ENCODE measurements at places on chromosomes 5 and 9.
A peak's percentile ranks its signal among the peaks of the same experiment; 100 is the strongest.

DNA sequence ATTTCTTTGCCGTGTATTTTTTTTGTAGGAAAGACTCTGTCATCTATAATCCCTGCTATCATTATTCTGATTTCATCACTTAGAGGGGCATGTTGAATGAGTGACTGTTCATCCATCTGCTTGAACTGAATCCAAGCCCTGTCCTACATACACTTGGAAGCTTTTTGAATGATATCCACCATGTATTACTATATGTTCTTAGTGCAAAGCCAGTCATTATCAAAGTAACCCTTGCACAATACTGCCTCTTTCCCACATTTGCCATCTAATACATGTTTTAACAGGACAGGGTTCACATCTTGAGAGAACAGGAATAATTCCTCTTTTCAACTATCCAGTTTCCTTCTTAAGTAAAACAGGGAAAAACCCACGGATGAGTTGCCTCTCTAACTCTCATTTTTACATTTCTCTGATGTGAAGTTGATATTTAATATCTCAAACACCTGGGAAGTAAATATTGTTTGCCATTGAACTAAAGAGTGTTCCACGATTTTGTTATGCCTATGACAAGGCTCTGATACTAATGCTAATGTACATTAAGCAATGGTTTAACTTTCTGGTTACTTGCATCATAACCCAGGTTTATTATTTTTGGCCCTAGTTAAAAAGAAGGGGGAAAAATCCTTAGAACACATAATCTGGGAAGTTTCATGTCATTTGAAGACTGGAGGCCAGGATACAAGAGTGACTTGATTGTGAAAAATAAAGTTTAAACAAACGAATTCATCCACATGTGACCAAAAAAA is 103.7 kb upstream of the TARS1 start:
- DNase-seq, result no peak

GRCh38 chr5:158275511-158275910 is 416.6 kb upstream of the CLINT1 start:
- DNase-seq, result no peak

DNA sequence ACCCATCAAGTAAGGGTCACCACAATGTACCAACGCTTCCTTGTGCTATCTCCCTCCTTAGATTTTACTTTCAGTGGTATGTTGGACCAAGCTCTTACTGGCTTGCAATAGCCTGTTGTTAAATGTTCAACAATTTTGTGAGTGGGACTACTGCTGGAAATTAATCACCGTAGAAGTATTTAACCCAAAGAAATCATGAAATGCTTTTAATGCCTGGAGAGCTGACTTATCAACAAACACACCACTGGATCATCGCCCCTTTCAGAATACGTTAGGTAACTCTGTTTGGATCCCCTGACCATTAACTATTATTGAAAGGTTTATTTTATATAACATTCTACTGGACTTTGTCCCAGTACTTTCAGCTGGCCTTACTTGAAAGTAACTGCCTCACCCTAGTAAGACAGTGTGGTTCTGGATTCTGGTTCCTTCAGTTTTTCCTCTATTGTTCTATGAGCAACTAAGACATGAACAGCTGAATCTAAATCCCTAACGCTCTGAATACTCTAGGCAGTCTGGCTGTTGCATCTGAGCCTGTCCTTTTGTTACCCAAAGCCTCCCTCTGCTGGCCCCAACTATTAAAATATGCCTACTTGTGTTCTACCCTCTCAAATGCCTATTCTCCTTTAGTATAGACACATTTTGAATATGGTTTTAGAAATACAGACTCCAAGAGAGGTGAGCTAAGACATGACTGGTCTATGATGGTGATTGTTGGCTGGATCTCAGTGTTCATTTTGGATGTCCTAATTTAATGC is 1203.4 kb upstream of the DMAC1 start:
- no peak for DNase-seq

DNA sequence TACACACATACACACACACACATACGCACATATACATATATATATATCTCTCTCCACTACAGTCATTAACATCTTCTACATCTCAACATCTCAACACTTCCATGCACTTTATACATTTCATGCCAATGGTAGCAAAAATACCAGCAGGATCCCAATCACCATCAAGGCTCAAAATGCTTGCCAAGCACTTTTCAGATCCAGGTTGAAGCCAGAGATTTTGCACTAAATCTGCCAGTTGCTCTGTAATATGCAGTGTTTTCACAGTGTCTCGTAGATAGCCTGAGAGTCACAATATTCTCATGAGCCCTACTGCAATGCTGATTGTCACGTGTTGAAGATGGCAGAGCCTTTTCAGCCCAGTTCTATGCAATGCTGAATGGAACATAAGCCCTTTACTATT is 1140.9 kb upstream of the C9orf72 start:
- no peak for DNase-seq

DNA sequence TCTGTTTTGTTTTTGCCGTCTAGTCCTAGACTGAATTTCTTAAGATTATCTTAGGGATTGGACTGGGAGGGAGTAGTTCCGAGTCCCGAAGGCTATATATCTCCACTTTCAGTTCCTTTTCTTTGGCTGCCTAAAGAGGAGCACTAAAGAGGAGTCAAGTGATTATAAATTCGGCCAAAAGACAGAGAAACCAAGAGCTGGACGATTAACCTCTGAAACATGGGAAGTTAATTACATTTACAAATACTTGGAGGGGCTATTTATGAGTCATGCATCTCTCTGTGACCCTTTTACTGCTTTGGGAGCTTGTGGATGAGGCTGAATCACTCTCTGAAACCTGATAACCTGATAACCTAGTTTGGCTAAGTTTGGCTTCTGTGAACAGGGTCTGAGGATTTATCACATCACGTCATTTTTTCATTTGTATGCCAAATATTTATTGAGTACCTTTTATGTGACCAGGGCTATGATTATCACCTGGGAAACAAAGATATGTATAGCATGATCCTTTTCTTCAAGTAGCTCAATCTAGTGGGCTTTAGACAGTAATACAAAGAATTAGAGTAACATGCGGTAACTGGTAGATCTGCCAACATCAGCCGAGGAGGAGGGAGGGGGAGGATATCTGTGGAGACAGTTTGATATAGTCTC is 180.9 kb downstream of the CD180 start:
- DNase-seq, result no peak

DNA sequence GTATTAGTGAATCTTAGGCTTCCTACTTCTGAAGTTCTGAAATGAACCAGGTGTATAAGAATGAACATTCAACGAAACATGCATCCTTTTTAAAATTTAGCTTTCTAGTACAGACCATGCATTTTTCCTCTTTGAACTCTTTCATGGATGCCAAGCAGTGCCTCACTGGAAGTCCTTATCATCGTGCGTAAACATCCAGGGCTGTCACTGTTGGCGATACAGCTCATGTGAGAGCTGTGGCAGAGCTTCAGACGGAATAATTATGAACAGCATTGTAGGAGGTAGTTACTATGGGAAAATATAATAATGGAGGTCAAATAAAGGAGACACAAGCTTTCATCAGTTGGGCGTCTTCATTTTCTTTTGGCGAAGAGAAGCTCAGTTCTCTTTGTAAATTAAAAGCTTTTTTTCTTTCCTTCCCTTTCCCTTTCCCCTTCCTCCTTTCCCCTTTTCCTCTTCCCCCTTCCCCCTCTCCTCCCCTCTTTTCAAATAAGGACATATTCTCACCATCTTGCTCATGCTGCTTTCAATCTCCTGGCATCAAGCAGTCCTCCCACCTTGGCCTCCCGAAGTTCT is 167.3 kb downstream of the KDM4C start:
- no peak for DNase-seq

- no peak for DNase-seq
Measured at GRCh38 chr9:90813523-90813922, 11.9 kb downstream of the SYK start.

DNA sequence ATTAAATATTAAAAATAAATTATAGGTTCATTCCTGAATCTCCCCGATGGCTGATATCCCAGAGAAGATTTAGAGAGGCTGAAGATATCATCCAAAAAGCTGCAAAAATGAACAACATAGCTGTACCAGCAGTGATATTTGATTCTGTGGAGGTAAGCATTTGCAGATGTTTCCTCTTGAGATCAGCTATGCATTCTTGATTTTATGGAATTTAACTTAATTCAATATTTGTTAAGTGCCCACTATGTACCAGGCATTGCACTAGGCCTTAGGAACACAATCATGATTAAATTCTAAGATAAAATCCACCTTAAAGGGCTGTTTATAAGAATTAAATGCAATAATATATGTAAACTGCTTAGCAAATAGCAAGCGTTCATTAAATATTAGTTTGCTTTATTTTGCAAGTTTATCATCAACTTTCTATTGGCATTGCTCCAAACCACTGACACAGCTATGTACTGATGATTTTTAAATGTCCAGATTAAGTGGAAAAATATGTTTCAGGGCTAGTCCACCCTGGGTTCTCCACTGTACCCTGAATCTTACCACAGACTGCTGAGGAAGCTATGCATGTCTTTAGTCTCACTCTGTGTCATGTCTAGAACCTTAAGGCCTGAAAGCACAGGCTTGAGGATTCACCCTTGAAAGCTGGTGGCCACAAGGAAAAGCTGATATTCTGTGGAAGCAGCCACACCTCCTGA is 33.2 kb downstream of the SLC22A4 start:
- peak; percentile 12 for DNase-seq

GRCh38 chr5:66515209-66515608 is 81.0 kb upstream of the MAST4 start:
- DNase-seq, result no peak

GRCh38 chr5:150675069-150675468 is 14.0 kb downstream of the MYOZ3 start:
- no peak for DNase-seq

- no peak for DNase-seq
Measured at GRCh38 chr9:126317513-126317912, 9.1 kb upstream of the MVB12B start.

GRCh38 chr9:68625559-68625958 is 79.5 kb upstream of the PIP5K1B start:
- no peak for DNase-seq

GRCh38 chr9:17003576-17004240 is 131.1 kb upstream of the CNTLN start:
- DNase-seq, result no peak

DNA sequence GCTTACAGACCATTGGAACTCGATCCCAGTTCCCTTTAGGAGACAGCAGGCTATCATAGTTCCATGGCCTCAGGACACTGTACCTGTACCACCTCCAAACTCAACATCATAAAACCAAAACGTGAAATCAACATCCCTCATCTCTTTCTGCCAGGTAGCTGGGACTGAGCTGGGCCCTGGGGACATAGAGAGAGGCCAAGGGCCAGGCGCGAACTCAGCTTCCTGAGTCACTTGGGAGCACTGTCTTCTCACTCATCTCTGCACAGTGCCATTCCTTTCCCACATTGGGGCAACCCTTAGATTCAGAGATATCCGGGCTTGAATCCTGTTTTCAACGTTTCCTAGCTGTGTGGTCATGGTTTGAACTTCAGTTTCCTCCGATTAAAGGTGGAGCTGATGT is 12.2 kb downstream of the DAB2IP start:
- no peak for DNase-seq

DNA sequence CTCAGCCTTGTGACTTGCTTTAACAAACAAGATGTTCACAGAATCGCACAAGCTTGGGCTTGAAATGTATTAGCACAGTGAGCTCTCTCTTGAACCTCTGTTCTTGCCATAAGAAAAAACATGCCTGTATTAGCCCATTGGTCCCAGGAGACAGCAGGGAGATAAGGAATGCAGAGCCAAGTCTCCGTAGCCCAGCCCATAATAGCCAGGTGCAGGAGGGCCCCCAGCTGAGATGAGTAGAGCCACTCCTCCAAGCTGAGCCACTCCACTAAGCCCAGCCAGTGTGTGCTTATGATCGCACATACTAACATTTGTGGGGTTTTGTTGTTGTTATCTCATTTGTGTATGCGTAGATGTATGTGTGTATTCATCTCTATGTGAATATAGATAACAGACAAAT is 21.6 kb upstream of the SVEP1 start:
- DNase-seq, result no peak

DNA sequence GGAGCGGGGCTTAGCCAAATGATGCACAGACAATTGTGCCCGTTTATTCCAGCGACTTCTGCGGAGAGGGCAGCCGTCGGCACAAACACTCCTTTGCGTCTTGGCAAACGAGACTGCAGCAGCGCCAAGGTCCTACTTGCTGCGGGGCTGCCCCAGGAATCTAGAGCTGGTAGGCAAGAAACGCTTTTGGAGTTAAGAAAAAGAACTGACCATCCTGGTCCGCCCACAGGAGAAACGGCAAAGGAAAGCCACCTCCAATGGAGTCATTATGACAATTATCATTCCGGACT is 2.3 kb downstream of the RXFP3 start:
- DNase-seq, result no peak

DNA sequence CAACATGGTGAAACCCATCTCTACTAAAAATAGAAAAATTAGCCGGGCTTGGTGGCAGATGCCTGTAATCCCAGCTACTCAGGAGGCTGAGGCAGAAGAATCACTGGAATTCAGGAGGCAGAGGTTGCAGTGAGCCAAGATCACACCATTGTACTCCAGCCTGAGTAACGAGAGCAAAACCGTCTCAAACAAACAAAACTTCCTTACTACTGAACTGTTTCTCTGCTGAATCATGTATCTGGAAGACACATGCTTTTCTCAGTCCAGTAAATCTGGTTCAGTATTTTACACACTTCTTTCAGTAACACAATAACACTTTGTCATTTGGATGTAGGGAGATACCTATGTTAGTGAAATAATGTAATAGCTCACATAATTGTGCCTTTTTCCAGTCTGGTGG is 7.9 kb downstream of the TRMT10B start:
- DNase-seq, result no peak

GRCh38 chr5:149730620-149731331 is 666 bp downstream of the PPARGC1B start:
- DNase-seq, result no peak

DNA sequence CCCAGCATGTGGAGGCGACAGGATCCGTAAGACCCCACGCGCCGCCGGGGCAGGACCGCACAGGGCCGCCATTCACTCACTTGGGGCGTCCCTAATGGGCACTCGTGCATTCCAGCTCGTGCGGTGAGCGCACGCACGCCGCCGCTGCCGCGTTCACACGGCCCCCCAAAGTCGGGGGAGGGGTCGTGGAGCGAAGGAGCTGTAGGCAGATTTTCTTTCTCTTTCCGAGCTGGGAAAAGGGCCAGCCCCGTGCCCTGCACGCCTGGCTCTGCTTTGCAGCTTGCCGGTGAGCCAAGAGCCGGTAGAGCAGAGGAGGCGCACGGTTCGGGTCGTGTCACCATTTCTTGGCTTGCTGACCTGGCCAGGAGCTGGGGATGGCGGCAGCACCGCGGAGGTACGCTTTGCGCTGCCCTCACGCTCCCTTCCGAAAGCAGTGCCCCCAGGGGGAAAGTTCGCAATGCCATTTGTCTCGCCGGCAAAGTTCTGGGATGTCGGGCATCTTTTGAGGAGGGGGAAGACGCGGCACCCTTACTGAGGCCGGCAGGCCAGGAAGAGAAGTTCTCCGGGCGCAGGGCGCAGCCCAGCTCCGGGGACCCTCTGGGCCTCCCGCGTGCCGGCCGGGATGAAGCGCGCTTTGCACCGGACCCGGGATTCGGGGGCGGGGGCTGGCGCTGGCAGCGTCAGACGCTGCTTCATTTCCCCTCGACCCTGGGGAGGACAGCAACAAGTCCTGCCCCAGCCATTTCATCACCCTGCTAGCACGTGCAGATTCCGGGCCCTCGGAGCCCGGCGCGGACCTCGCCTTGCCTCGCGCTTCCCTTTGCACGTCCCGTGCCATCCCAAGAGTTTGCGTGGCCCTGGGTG is 898 bp downstream of the STC2 start:
- no peak for DNase-seq

- no peak for DNase-seq
Measured at GRCh38 chr5:76514292-76514691, 108.9 kb downstream of the F2RL2 start.

GRCh38 chr5:2014058-2014610 is 131.4 kb upstream of the IRX4 start:
- DNase-seq, result no peak

GRCh38 chr5:14102666-14103065 is 40.5 kb upstream of the TRIO start:
- DNase-seq, result peak; percentile 57

All from BJ (cell line).